ENCODE measurements at places on chromosomes 12 and 14.
A peak's percentile ranks its signal among the peaks of the same experiment; 100 is the strongest.

DNA sequence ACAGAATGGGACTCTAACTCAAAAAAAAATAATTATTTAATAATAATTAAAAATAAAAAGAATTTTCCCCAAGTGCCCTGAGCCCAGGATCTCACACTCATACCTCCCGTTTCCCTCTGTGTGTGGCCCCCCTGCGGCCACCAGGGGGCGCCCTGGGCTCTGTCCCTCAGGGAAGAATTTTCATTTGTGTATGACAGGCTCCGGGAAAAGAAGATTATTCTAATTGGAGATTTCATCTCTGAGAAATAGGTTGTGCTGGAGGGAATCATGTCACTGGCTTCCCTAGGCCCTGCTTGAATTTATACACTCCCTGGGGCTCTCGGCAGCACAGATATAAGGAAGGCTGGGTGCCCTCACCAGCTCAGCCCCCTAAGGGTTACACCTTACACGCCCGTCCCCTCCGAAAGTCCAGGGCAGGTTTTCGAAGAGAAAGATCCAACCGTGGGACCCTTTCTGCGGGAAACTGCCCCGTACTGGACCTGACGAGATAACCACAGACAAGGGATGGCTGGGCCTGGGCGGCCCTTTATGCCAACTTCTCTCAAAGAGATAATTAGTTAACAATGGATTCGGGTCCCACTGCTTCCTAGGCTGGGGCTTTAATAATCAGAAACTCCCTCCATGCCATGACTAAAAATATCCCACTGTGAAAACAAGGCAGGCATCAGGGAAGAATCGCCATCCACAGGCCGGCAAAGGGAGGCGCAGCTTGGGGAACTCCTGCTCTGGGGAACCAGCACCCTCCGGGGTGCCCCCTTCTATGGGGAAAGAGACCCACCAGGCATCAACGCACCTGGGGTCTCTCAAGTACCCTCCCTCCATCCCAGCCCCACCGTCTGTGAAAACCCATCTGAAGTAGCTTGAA lies 80.7 kb downstream of the KDM2B start:
- DNase-seq: peak; percentile 84

- no peak for DNase-seq
These were observed 68.2 kb upstream of the TBX3 start for GRCh38 chr12:114752217-114752616.

DNA sequence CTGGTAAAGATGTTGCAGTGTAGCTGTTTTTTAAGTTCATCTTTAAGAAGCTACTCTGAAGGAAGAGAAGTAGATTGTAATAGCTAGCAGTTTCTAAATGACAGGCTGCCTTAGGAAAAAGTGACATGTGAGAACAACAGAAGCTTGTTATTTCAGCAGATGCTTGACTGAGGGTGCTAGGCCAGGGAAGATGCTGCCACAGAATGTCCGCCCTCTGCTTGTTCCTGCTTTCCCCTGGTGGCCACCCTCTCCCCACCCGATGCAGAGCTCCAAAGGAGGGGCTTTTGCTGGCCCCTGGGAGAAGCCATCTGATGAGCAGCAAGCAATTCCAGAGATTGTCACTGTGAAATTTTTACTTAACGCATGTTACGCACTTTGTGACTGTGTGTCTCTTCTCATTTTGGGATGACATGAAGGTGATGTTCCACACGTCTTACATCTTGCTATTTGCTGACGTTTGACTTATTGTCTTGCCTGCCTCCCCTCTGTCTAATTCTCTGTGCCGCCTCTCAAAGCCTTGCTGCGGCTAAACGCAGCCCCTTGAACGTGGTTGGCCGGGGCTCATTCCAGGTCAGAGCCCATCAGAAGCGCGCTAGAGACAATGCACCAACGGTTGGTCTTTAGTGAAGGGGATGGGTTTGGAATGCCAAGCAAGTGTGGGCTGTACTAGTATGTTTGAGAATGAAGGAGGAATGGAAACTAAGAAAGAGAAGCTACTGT lies 44.8 kb downstream of the WDR20 start:
- DNase-seq: peak; percentile 61

DNA sequence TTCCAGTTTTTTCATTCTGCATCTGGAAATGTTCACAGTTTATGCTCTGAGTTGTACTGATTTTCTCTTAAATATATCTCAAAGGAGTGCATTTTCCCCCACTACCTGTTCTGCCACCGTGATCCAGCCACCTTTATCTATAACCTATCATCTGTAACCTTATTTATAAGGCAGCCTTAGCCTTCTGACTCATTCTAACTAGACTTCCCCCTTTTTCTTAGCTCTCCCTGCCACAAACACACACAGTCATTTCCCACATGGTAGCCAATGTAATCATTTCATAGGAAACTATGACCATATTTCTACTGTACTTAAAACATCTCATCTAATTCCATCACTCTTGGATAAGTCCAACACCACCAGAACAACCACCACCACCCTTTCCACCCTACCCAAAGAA lies 10.8 kb upstream of the GYS2 start:
- no peak for DNase-seq

DNA sequence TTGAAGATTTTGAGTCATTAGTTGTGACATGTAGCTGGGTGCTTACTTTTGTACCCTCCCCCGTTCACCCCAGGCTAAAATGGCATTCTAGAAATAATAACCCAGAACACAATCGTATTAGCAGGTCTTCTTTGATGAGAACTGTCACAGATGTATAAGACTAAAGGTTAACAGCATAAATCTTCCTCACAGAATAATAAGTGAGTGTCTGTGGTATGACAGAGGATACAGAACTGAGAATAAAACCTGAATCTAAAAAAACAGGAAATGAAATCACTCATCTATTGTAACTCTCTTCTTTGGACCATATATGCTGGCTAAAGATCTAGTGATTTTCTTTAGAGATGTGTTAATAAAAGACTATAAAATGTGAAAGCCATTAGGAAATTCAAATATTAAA lies 746.6 kb downstream of the LRFN5 start:
- no peak for DNase-seq

GRCh38 chr12:55728186-55728938 lies 447 bp downstream of the CD63 start:
- DNase-seq: peak; percentile 75

DNA sequence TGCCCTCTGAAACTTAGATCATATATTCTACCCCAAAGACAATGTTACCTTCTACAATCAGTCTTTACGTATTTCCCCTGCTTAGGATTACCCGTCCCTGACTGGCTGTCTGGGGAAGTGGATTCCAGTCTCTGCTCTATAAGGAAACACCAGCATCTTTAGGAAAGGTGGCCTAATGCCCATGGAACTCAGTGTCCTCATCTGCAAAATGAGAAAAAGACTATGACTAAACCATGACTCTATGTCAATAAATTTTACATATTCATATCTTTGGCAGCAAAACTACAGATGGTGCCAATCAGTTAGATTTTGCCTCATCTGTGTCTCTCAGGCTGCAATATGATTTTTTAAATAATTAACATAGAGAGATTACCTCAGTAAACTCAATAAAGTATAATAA lies 133.8 kb downstream of the ITPR2 start:
- DNase-seq: no peak

DNA sequence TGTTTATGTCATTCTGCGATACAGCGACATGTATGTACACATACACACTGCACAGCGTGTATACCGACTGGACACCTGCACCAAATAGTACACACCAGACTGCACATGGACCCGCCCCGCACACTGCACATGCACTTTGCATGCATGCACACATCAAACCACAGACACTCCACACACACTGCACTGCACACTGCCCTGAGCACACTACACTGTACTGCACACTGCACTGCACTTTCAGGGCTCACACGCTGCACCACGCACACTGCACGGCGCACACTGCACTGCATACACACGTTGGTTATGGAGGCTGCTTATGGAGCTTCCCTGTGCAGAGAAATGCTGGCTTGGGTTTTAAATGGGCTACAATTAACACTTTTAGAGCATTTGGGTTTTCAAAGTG lies 1.6 kb downstream of the PAPLN start:
- DNase-seq: no peak

Measured in midbrain (tissue), 1 donor.